ENCODE measurements at places on chromosomes 4 and X. TPM values are rescaled to one million over a fixed set of nuclear protein-coding genes. Genes with fewer than 3 reads are reported as not detected.

The MUC7 gene
- total RNA-seq = not detected

The BANK1 gene
- total RNA-seq = 0.68 TPM

The EXOC1L gene
- not detected for total RNA-seq

- no peak for DNase-seq
Measured at GRCh38 chr4:142547974-142548373, 298.1 kb downstream of the INPP4B start.

GRCh38 chr4:82559735-82560120 lies 2.1 kb downstream of the TMEM150C start:
- no peak for DNase-seq

All from WTC11 (cell line).